IPS-NIHi11 (cell line): ENCODE measurements at places on chromosomes 3 and 15.

DNA sequence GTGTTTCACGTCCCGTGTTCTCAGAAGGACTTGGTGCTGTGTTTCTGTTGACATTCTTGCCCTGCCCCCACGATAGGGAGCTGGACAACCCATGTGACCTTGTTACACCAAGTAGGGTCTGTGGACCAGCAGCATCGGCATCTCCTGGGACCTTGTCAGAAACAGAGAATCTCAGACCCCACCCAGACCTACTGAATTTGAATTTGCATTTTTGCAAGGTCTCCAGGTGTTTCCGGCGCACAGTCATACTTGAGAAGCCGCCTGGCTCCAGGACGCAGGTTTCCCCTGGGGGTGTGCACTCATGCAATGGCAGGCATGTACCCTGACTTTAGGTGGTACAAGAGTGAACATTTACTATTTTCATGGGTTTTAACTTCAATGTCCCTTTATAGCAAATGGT, 117.9 kb downstream of the TLE3 start:
- no peak for DNase-seq

- no peak for DNase-seq
Measured at GRCh38 chr3:197010556-197011351, 18.9 kb downstream of the MELTF start.

- DNase-seq = no peak
Measured at GRCh38 chr3:170679190-170679589, 93.3 kb upstream of the SLC7A14 start.

DNA sequence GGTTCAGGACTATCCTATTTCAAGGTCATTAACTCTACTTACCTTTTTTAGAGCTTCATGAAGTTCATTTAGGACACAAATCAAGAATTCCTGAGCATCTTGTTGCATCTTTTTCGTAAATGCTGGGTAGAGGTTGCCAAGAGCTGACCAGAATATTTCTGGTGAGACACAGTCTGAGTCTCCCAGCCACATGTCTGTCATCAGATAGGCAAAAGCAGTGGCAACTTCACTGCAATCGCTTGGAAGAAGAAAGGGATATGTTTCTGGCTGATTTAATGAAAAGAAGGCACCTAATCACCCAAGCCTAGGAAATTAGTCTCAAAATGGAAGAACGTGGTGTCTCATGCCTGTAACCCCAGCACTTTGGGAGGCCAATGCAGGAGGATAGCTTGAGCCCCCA, 2.9 kb downstream of the USP50 start:
- no peak for DNase-seq

GRCh38 chr3:23221136-23221535, 18.0 kb downstream of the UBE2E2 start:
- no peak for DNase-seq

GRCh38 chr3:185029086-185029485, 123.8 kb downstream of the C3orf70 start:
- no peak for DNase-seq

DNA sequence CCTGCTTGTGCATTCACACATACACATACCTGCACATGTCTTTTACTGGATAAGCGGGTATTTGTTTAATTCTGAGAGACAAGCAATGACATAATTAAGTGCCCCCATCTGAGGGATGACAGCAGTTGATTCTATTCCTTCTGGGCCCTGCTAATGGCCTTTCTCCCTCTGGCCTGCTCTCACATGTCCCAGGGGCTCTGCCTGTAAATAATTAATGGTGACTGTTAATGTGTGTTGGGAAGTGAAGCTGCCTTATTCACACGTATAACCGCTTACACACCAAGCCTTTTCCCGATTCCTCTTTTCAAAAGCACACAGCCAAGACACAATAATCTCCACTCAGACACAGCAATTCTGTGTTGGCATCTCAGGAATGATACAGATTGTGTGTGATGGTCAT, 47.8 kb downstream of the LRRK1 start:
- no peak for DNase-seq

GRCh38 chr3:69300296-69300695, 85.6 kb downstream of the FRMD4B start:
- no peak for DNase-seq

DNA sequence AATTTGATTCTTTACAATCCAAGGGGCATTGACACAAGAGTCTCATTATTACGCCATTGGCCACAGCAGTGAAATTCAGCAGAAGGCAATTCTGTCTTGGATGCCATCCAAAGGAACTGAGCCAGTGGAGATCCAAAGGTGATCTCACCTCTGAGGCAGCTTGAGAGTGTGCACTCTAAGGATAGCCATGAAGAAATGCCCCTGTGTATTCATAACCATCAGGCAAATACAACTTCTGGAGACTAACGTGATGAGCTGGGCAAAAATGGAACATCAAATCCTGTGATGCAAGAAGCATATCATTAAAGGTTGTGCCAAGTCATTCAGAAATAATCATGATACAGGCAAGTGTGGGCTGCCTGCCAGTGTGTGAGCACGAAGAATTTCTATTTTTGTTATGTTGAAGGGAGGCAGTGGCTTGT, 41.4 kb downstream of the ROBO2 start:
- peak; percentile 40 for DNase-seq

GRCh38 chr3:100891827-100892226, 101.4 kb downstream of the ABI3BP start:
- no peak for DNase-seq

DNA sequence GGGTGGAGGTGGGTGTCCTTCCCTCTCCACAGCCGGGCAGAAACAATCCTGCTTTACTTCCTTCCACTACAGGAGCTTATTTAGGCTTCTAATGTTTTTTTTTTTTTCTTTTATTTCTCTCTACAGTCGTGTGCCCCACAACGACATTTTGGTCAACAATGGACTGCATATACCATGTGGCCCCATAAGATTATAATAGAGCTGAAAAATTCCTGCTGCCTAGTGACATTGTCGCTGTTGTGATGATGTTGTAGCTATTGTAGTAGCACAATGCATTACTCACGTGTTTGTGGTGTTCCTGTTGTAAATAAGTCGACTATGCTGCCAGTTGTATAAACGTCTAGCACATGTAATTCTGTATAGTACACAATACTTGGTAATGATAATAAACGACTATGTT, 153.7 kb downstream of the IL20RB start:
- no peak for DNase-seq

GRCh38 chr3:176933704-176934103, 263.6 kb downstream of the TBL1XR1 start:
- DNase-seq = no peak

DNA sequence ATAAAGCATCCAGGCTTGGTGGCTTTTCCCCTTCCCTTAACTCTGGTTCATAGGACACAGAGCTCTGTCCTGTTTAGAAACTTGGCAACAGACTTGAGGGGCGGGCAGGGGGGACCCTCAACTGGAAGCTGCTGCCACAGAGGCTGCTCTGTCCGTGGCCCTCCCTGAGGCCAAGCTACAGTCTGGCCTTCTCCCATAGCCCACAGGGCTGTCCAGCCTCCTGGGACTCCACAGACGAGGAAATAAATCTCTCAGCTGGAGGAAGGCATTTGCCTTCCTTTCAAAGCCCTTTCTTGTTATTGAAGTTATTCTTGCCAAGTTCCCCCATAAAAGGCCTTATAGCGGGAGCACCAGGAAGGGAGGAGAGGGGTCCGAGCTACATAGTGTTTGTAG, 248.8 kb upstream of the TPM1 start:
- DNase-seq = no peak

DNA sequence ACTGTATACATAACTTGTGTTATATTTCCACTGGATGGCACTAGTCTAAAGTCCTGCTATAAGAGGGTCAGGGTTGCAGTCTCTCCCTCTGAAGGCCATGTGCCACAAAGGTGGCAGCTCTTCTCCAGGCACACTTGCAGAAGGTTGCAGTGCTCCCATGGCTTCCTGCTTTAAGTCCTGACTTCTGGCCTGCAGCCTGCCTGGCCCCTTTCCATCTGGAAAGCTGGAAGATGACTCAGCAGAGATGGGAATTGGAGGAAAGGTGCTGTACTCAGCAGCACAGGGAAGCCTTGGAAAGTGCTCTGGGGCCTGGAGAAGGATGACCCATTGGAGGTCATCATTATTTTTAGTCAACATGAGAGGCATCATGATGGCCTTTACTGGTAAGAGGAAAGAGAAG, 40.9 kb upstream of the MRPL3 start:
- DNase-seq = peak; percentile 7

- DNase-seq = no peak
Measured at GRCh38 chr3:49813497-49814174, at the start of gene UBA7. Gene UBA7, minus strand, starts transcription at chr3:49813953. Its CDS starts 166 bp downstream, at chr3:49813787.

- no peak for DNase-seq
Measured at GRCh38 chr3:78257951-78258530, 1218.1 kb downstream of the ROBO2 start.
